ENCODE measurements at places on chromosomes 2 and 18. TPM values are rescaled to one million over a fixed set of nuclear protein-coding genes. Genes with fewer than 3 reads are reported as not detected.

DNA sequence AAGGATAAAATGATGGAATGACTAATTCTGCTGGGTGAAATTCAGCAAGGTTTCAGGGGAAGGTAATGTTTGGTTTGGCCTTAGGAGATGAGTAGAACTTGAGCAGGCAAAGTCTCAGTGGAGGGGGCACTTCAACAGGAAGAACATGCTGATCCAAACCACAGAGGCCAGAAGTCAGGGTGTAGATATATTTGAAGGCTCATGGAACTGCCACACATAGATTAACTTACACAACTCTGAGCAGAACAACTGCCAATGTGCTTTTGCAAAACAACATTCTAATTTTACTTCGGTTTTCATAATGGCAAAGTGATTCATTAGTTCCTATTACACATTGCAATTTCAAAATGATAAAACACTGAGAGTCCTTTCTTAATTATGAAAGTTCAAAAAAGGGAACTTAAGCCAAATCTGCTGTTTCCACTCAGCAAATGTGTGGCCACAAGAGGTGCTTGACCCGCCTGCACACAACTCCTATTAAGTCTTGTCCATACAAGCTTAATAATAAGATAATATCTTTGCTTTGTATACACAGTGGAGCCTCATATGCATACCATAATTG is 284.8 kb downstream of the MREG start:
- H3K27me3 ChIP-seq, result peaks cover 2% of the 10 kb centered on the region
- no peaks in the 10 kb centered on the region for H3K36me3 ChIP-seq
- H3K4me1 ChIP-seq, result no peaks in the 10 kb centered on the region
- H3K27ac ChIP-seq, result no peak overlapping the region

- H3K27me3 ChIP-seq, result peaks cover 19% of the 10 kb centered on the region
- no peak overlapping the region for H3K27ac ChIP-seq
- no peaks in the 10 kb centered on the region for H3K36me3 ChIP-seq
- no peak for DNase-seq
- no peak overlapping the region for H3K4me3 ChIP-seq
- peaks cover 16% of the 10 kb centered on the region for H3K4me1 ChIP-seq
These were observed 4.9 kb downstream of the TANC1 start for GRCh38 chr2:158973116-158973956.

DNA sequence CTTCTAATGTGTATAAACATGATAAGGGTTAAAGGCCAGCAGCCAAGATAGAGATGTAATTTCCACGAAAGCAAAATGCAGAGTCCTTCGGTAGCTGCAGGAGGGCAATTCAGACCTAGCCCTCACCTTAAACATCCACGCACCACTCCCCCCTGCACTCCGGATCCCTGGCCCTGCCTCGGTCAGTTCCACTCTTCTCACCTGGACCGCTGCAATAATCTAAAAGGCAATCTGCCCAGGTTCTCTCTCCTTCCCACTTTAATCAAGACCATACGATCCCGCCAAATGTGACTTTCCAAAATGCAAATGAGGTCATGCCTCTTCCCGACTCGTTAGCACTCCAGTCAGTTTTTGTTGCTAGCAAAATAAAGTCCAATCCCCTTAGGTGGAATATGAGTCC is 485.2 kb downstream of the EIPR1 start:
- no peak overlapping the region for H3K4me3 ChIP-seq
- no peak for DNase-seq
- H3K4me1 ChIP-seq, result no peaks in the 10 kb centered on the region
- H3K27me3 ChIP-seq, result no peaks in the 10 kb centered on the region

GRCh38 chr2:191183516-191183915 is 32.7 kb upstream of the STAT4 start:
- no peak overlapping the region for H3K4me3 ChIP-seq
- no peak for DNase-seq
- H3K27ac ChIP-seq, result no peak overlapping the region

C1QL2 gene
- not detected for total RNA-seq

DNA sequence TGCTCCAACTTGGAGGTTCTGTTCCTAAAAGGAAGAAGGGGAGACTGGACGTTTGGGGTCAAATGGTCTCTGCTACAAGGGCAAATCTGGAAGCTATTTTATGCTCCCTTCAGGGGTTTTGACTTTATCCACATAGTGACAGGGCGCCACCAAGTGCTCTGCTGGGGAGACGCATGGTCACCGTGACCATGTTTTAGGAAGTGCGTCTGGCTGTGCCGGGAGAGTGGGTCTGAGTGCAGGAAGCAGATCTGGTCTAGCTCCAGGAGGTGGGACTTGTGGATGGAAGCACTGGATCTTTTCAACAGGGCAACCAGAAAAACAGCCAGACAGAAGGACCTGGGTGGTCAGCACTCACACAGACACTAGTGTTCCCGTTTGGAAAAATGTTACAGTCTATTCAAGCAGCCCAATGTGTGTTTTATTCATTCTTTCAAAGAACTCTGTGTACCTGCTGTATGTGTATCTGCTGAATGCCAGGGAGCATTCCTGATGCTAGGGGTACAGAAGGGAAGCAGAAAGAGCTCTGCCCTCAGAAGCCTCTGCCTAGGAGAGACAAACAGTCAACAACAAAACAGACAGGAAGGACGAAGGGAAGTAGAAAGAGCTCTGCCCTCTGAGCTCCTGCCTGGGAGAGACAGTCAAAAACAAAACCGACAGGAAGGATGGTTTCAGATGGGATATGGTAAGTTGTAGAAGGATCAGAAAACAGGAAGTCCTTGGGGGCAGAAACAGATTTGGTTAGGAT is 14.3 kb downstream of the IMPA2 start:
- DNase-seq, result peak; percentile 27
- H3K27ac ChIP-seq, result no peak overlapping the region
- peak overlapping the region; percentile 37 for H3K4me3 ChIP-seq
- H3K27me3 ChIP-seq, result no peaks in the 10 kb centered on the region
- H3K4me1 ChIP-seq, result peaks cover 6% of the 10 kb centered on the region

DNA sequence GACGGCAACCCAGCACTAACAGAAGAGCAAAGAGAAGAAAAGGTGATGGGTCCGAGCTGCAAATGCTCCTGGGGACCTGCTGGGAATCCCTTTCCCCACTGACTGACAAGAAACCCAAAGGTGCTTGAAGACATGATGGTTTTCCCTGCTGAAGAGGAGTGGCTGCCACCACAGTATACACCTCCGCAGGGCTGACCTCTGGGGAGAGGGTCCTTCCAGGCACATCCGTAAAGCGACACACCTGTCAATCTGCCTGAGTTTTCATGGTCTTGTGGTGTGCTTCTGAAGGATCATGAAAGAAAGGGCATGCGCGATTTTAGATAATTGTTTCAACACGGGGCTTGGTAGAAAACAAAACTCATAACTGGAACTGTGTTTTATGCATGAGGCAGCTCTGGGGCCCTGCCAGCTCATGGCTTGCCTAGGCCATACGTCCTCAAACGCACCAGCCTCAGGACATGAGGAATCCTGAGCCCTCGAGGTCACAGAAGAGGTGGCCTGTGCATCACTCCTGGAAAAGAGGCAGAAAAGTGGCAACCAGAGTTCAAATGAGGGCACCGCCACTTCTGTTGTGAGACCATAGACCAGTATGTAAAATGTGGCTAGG is 51.8 kb downstream of the SERTAD2 start:
- DNase-seq, result no peak
- no peak overlapping the region for H3K4me3 ChIP-seq
- H3K27ac ChIP-seq, result no peak overlapping the region
